Calu3 (cell line): ENCODE measurements at places on chromosomes 5 and 9.

DNA sequence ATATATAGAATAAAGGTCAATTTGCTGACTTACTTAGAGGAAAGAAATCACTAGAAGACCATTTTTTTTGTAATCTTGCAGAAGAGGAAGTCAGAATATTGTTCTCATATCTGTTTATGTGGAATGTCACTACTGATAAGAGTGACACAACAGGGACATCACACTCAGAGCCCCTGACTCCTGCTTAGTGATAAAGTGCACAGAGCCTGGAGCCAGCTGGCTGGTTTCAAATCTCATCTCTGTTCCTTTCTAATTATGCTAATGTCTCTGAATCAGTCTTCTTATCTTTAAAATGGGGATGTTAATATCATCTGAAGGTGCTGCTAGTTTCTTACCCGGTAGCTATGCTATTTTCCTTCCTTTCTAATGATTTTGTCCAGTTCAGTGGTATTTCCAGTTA, 58.6 kb upstream of the LIFR start:
- DNase-seq: no peak

GRCh38 chr9:5839572-5839902, 6.6 kb upstream of the ERMP1 start:
- no peak for DNase-seq

- no peak for DNase-seq
These were observed 30.8 kb upstream of the SH3TC2 start for GRCh38 chr5:149093625-149094024.

GRCh38 chr5:56624751-56625150, 190.6 kb upstream of the MAP3K1 start:
- no peak for DNase-seq

GRCh38 chr5:179308563-179309382, 36.5 kb downstream of the ADAMTS2 start:
- DNase-seq: no peak

GRCh38 chr9:7266911-7267595, 509.3 kb downstream of the KDM4C start:
- DNase-seq: no peak

DNA sequence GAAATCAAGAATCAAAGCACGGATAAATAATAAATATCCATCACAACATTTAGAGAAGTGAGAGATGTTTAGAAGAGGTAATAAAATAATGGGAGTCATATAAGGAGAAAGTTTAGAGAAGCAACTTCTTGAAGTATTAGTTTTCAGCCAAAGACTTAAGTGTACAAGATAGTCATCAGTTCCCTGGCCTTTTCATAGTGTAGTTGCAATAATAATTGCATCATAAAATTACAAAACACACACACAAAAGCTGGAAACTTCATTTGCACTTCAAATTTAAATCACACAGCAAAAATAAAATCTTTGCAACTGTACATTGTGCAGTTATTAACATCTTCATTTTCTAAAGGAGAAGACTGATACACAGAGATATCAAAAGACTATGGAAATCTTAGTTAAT, 319.1 kb upstream of the RGMB start:
- DNase-seq: no peak

GRCh38 chr9:119938871-119939270, 569.6 kb upstream of the BRINP1 start:
- DNase-seq: no peak

DNA sequence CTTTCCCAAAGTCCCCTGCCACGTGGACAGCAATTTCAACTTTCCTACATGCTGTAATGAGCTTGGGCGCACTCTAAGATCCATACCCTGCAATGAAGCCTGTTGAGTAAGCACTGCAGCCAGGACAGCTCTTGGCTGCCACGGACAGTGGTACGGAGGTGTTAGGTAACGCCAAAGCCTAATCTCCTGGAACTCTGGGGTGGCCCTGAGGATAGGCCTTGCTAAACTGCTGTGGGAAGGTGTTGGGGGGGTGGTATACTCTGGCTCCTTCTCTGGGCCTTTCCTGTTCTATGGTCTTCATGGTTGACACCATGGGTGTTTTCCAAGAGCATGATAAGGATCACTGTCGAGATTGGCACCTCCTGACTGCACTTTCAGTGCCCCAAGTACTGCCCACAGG, 66.4 kb upstream of the PITX1 start:
- DNase-seq: no peak

GRCh38 chr9:88651682-88652633, 117.0 kb downstream of the NXNL2 start:
- DNase-seq: no peak

DNA sequence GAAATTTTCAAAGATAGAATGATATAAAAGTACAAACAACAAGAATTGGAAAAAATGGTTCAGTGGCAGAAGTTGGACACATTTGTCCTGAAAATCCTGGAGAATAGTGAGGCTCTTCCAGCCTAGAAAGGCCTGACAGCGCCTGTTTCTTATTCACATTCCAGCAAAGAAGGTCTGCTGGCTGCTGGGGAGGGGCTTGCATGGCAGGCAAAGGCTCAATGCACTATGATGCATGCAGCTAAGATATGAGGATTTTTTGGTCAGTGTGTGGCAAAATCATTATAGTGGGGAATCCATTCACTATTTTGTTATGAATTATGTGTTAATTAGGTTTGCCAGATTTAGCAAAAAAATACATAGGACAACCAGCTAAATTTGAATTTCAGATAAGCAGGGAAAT, 243.9 kb upstream of the SLC30A5 start:
- no peak for DNase-seq

- no peak for DNase-seq
These were observed 206.4 kb downstream of the PDZD2 start for GRCh38 chr5:31845361-31845760.

DNA sequence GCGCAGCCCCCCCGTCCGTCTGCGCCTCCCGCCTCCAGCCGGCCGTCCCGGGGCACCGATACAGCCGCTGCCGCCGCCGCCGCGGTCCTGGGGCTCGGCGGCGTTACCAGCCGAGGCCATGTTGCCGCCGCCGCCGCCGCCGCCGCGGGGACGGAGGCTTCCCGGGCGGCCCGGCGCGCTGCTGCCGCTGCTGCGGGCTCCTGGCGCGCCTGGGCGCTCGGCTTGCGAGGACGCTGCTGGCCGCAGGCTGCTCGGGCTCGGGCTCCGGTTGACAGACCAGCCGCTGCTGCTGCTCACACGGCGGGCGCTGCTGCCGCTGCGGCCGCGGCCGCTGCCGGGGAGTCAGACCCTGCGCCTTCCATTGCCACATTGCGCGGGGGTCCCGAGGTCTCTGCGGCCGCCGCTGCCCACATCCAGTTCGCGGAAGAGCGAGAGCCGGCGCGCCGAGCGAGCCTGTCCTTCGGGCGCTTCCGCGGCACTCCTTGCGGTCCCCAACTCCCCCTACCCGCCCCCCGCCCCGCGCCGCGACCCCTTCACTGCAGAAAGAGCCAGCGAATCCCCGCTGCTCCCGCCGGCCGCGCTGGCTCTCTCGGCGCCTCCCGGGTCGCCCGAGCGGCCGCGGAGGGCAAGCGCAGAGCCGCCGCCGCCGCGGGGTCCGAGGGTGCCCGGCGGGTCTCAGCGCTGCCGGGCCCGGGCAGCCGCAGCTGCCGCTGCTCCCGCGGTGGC, 8.4 kb downstream of the PTCH1 start:
- no peak for DNase-seq

- no peak for DNase-seq
These were observed 88.7 kb downstream of the UGCG start for GRCh38 chr9:111985315-111985714.

DNA sequence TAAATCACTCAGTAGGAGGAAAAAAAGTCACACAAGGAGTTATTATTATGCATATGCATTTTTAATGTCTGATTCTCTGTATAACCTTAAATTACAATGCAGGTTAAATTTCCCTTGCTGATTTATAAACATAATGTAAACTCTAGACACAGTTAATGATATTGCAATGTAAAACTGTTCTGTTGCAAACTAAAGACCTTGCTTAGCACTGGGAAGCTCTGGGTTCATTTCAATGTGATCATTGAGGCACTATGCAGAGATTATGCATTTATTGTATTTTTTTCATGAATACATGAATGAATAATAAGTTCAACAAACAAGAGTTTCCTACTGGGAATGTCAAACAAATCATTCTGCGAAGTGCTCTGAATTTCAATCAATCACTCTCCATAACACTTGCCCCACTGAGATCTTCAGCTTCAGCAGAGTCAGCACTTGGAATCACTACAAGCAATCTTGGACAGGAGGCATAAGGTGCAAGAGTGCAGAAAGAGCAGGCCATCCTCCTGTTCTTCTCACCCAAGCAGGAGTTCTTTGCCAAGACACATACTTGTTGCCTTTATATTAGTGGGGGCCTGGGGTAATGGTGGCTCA, 232.1 kb downstream of the CSNK1G3 start:
- DNase-seq: no peak

GRCh38 chr5:171957591-171958251, 48.7 kb downstream of the FBXW11 start:
- DNase-seq: no peak

DNA sequence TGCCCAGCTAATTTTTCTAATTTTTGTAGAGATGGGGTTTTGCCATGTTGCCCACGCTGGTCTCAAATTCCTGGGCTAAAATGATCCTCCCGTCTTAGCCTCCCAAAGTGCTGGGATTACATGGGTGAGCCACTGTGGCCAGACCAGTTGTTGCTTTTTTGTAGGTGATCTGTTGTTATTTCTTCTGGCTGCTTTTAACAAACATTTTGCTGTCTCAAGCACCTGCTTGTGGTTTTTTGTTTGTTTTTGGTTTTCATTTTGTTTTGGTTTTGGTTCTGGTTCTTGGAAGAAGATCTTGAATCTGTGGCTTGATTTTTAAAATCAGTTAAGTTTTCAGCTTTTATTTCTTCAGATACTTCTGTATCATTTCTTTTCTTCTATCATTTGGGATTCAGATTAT, 21.1 kb downstream of the ERCC6L2 start:
- no peak for DNase-seq

- DNase-seq: no peak
These were observed 7.3 kb downstream of the CEP72 start for GRCh38 chr5:619444-619843.

DNA sequence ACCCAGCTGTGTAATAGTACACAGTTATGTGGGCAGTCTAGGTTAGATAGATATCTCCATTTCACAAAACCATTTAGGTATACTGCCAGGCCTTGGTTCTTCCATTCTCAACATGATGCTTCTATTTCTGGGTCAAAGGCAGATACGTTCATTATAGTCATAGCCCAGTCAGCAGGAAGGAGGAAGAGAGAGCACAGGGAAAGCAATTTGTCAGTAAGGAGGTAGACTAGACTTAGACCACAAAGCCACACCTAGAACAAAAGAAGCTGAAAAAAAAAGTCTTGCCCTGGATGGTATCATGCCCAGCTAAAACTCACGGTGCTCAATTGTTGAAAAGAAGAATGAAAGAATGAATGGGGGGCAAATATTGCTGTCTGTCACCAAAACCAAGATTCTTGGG, 7.6 kb downstream of the INVS start:
- no peak for DNase-seq

DNA sequence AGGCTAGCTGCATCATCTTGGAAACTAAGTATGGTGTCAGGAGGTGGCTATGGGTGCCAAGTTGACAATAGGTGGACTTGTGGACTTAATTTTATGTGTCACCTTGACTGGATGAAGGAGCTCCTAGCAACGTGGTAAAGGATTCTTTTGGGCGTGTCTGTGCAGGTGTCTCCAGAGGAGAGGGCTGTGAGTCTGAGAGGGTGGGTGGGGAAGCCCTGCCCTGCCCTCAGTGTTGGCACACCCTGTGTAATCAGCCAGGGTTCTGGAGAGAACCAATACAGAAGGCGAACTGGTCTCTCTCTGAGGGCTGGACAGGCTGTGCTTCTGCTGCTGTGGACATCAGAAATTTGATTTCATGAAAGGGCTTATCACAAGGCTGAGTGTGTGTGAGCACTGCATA, 61.0 kb downstream of the GTF3C4 start:
- no peak for DNase-seq
